ENCODE measurements at places on chromosomes 6 and 20.
A peak's percentile ranks its signal among the peaks of the same experiment; 100 is the strongest.

DNA sequence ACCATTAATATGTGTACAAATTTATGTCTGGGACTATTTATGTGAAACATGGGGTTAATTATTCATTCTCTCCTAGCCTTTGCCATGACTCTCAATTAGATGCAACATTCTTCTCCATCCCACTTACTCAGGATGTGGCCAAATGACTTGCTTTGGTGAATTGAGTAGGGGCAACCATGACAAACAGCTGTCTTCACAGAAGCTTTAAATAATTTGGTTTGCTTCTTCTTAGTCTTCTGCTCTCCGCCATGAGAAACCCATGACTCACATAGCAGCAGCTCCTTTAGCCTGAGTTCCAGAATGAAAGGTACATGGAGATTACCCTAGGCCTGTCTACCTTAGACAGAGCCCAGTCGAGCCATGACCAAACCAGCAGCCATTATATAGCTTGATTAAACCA lies 74.7 kb downstream of the FRK start:
- no peak for DNase-seq

- DNase-seq = peak; percentile 25
These were observed 69.1 kb upstream of the PBOV1 start for GRCh38 chr6:138287144-138287955.

DNA sequence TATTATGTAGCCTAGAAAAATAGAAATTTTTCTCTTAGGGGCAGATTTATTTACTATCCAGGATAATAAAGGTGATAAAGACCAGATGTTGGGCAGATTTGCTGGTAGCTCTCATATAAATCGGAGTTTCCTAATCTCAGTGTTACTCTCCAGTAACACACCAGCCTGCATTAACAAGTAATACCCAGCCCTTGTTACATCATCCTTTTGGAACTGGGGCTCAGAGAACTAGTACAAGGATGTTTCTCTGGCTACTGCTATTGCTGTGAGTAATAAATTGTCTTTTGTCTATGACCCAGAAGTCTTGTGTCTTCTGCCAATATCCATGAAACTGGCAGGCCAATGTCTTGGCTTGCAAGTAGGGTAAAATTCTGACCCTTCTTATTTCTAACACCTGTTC lies 16.8 kb downstream of the TPD52L1 start:
- no peak for DNase-seq

GRCh38 chr6:144712541-144712940 lies 427.4 kb downstream of the UTRN start:
- DNase-seq = no peak

DNA sequence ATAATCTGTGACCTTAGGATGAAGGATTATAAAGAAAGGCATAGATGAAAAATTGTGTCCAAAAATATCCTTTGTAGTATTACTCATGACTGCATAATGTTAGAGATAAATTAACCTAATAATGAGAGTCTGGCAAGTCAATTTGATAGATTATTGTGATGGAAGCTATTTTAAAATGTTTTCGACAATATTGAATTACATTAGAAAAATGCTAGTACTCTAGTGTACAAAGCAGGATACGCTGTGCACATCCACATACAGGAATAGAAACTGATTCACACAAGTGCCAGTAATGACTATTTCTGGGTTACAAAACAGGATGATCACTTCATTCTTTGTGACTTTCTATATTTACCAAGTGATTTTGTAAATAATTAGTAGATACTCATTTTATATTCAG lies 3.3 kb downstream of the SLC17A2 start:
- DNase-seq = no peak

DNA sequence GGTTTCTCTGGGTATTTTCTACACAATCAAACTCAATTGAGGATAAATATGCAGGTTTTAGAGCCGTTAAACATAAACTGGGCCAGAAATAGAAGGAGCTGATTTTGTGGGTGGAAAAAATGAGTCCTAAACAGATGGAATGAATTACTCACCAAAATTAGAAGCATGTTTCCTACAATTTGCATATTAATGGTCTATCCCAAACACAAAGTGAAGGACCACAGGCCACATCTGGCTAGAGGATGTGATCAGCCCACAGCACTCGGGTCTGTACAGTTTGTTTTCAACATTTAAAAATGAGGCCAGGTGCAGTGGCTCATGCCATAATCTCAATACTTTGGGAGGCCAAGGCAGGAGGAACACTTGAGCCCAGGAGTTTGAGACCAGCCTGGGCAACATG lies 296.3 kb downstream of the PREX1 start:
- DNase-seq = no peak

GRCh38 chr20:32920066-32920465 lies 61.3 kb downstream of the EFCAB8 start:
- DNase-seq = no peak

GRCh38 chr20:11429889-11430519 lies 487.7 kb upstream of the BTBD3 start:
- DNase-seq = no peak

DNA sequence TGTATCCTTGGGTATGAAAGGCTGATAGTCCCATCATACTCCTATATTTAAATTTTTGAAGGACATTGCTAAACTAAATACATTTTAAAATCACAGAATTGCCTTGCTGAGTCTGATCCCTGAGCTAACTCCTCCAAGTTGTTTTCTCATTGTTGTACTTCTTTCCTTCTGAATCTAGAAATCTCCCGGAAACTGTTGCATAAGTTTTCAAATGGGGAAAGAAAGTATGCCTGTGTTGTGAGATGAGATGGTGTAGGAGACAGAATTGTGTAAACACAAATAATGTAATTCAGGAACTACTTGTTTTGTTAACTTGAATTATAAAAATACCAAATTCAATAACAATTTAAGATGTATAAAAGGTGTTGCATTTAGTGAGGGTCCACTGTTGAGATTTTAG lies 7.3 kb downstream of the PNRC1 start:
- DNase-seq = no peak

- DNase-seq = no peak
These were observed 86.1 kb upstream of the CD83 start for GRCh38 chr6:14031516-14031915.

DNA sequence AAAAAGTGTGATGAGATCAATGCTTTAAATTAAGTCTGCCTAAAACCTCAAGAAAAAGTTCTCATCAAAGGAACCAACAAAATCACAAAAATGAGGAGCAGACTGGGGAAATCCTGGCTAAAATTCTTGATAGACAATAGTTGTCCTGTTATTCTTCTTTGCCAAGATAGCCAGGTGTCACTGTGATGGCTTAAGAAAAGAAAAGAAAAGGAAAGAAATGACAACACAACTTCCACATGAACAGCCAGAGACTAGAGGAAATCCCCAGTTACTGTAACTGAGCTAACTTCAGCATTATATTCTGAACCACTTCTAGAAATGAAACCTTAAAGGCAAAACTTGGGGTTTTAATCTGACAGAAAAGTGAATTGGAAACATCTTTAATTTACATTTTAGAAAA lies 129.6 kb downstream of the CD24 start:
- DNase-seq = no peak

GRCh38 chr6:39892490-39893129 lies 41.7 kb downstream of the MOCS1 start:
- DNase-seq = peak; percentile 4

- DNase-seq = no peak
These were observed 60.4 kb downstream of the SOBP start for GRCh38 chr6:107550241-107550840.

DNA sequence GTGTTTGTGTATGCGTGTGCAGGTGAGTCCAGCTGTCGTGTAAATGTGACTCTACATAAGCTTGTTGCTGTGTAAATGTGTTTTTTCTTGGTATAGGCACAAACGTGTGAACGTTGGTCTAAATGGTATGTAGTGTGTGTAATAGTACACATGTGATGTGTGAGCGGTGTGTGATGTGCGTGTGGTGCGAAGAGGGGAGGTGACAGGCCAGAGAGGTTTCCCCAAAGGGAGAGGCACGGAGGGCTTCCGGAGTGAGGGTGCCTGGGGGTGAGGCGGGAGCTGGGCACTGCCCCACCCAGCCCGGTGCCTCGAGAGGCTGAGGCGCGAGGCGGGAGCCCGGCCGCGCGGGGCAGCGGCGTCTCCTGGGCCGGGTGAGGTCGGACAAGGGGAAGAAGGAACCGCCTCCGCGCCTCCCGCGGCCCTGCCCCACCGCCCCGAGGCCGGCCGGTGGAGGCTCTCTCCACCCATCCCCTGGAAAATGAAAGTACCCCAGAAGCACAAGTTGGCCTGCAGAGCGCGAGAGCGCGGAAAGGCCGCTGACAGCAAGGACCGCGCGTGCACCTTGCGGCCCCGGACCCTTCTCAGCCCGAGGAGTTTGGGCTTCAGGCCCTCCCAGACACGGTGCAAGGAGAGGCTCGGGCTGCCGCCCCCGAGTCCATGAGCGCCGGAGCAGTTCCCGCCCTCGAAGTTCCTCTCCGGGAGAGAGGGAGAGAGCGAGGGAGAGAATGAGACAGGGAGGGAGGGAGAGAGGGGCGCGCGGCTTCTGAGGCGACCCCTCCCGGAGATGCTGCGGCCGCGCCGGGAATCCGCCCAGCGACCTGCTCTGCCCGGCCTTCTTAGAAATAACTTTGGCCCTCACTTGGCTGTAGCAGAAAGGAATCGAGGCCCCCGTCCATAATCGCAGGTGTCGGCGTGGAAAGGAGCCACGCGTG lies 43.2 kb upstream of the OSTM1 start:
- DNase-seq = no peak

GRCh38 chr6:25199544-25199943 lies 79.6 kb upstream of the CARMIL1 start:
- DNase-seq = no peak

DNA sequence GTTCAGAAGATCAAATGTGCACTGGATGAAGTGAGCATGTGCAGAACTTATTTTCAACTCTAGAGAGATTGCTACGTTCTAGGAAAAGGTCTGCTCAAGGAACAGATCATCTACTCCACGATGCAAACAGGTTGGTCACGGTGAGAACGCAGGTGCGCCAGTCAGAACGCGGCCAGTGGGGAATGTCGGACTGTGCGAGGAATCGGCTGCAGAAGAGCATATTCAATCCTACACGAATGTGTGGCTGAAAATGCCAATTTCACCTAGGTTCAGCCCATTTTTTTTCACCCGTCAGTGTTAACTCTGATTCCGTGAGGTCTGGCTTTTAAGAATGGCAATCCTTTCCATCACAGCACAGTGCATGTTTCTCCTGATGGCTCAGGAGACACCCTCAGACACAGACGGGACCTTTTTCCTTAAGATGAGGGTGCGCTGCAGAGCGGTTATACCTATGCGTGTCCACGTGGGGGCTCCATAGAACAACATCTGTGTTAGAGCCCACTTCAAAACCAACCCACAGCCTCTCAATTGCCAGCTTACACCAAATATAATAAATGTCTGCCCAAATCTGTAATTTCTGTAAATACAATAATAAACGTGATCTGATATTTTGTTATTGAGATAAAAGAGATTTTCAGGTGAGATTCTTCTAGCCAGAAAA lies 250.4 kb downstream of the FOXA2 start:
- peak; percentile 24 for DNase-seq

GRCh38 chr6:45436544-45437438 lies 59.1 kb upstream of the SUPT3H start:
- no peak for DNase-seq

DNA sequence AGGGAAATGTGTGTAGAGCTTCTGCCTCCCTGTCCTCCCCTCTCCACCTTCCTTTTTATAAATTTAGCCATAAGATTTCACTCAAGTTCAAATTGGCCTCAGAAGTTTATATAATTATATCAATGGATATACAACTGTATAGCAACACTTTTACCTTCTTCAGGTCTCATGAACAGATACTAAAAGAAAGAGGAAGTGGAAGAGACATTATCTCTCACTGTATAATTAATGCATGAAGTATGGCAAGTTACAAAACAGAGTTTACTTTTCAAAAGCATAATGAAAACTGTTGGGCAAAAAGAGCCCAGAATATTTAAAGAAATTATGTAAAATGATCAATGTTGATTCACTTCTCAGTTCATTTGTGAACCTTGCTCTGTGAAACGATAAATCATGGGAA lies 99.7 kb downstream of the PDE7B start:
- DNase-seq = no peak

GRCh38 chr6:16731478-16732051 lies 29.7 kb downstream of the ATXN1 start:
- DNase-seq = no peak

- no peak for DNase-seq
These were observed 70.4 kb upstream of the XRN2 start for GRCh38 chr20:21232546-21233280.

DNA sequence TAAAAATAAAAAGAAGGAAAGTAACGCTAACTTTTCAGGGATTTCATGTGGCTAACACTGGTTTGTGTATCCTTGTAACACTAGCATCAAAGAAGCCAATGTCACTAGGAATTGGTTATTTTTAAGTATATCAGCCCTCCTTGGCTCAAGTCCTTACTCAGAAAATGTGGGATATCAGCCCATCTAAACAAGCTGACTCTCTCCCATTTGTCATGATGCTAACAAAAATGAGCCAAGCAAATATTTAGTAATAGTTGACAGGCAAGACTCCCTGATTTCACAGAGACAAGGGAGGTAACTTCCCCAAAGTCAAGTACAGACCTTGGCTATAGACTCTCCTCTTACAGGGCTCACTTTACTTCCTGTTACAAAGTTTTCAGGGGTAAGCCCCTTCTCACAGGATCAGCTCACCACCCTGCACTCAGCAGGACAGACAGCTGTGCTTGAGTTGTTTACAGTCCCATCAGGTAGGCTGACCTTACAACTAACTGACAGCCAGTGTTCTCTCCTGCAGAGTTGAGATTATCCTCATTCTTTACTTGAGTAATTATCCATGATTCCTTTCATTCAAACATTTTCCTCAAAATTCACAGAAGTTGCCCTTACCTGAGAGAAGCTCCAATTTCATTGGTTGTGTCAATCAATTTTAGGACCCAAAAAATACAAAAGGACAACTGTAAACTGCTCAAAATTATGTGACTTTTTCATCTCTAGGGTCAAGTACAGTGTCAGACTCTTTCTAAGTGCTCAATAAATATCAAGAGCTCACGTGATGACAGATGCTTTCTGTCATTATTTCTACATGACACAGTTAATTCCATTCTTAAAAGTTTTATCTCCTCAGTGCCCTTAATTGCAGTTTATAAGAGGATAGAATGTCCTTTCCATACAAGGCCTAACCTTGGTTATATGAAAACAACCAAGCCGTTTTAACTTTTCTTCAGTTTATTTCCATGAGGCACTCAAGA lies 38.1 kb upstream of the BMP5 start:
- no peak for DNase-seq

- DNase-seq = no peak
These were observed 78.8 kb upstream of the CD83 start for GRCh38 chr6:14038467-14039437.

DNA sequence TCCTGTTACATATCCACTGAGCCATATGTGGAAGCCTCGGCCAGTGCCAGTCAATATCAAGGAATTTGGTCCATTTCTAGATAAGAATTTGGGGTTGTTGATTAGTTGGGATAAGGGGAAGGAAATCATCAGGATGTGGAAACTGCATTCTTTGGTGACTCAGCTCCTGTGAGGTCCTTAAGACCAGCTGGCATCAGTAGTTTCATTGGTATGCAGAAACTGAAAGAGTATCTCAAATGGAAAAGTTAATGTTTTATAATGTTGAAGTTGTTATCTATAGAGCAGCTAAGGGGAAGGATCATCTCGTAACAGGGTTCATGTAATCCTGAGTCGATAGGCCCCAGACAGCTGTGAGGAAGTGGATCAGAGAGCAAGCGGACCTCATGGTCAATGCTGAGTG lies 87.9 kb upstream of the PRND start:
- no peak for DNase-seq

- DNase-seq = no peak
These were observed 195.6 kb downstream of the NFATC2 start for GRCh38 chr20:51346686-51347485.
